HuH-7 (cell line): ENCODE measurements at places on chromosomes 11 and 22.

- no peak for DNase-seq
Measured at GRCh38 chr11:72283947-72284346, 40.0 kb upstream of the PHOX2A start.

- DNase-seq: peak; percentile 46
Measured at GRCh38 chr11:30046578-30046945, 29.7 kb upstream of the KCNA4 start.

- no peak for DNase-seq
Measured at GRCh38 chr11:101618709-101619108, 34.9 kb upstream of the TRPC6 start.

DNA sequence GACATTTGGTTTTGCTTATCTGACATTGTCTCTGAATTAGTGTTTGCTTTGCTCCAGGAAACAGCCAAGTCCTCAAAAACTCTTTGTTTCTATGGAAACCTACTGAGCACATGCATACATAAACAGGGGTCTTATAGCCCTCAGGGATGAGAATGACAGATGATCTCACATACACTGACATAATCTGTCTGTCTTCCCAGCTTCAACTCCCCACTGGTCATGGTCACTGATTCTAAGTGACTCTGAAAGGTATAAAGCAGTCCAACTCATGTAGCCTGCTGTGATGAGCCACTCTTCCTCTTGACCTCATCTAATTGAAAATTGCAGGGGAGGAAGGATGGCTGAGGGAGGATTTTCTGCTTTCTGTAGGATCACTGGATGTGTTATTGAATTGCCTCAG is 12.6 kb downstream of the ZNF143 start:
- no peak for DNase-seq

- no peak for DNase-seq
Measured at GRCh38 chr22:29095459-29095858, 22.6 kb downstream of the KREMEN1 start.

- no peak for DNase-seq
Measured at GRCh38 chr11:75426720-75427086, 6.3 kb downstream of the KLHL35 start.

GRCh38 chr11:9142732-9143131 is 51.3 kb upstream of the SCUBE2 start:
- no peak for DNase-seq

DNA sequence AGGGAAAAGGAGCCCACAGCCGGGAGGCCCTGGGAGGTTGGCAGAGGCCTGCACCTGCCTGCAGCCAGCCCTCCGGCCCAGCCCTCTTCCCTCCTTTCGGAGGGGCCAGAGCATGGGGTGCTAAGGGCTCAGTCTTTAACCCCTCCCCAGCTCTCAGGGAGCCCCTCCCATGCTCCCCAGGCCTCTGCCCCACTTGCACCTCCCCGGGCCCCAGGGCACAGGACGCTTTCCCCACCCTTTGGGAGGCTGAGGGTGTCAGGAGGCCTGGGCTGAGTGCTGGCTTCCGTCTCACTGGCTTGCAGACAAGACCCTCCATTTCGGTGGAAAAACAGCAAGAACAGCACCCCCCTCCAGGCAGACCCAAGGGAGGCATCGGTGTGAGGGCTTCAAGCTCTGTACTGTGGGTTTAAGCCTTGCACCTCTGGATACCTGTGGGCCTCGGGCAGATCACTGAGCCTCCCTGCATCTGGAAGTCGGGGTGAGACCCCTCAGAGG is 7.3 kb downstream of the ASCL2 start:
- no peak for DNase-seq

- no peak for DNase-seq
Measured at GRCh38 chr22:49181431-49181830, 646.2 kb downstream of the BRD1 start.

DNA sequence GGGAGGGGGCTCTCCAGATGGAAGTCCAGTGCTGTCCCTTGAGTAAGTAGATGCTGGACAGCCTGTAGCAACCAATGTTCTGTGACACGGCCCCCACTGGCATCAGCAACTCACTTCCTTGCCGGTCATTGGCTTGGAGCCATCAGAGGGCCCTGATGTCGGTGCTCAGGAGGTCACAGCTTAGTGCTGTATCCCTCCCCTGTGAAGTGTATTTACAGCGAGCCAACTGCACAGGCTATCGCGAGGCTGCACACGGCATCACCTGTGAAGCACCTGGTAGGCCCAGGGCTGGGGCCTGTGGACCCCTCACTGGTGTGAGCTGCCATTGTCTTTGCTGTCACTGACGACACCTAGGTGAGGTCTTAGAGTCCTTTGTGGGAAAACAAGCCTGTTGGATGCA is 13.4 kb upstream of the ACR start:
- DNase-seq: no peak

DNA sequence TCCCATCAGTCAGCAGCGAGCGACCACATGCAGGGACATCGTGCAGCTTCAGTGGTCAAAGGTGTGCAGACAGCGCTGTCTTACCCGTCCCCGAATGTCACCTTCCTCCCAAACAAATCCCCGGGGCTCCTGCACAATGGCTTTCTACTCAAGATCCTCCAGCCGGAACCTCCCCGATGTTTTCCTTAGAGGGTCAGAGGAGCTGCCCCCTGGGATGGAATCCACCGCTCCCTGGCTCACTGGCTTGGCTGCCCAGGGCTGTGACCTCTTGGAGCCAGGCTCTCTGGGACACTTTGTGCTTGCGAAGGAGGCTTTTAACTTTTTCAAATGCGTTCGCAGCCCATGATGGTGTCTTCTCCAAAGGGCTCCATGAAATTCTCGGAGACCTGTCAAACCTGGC is 17.3 kb upstream of the FGF19 start:
- DNase-seq: no peak

DNA sequence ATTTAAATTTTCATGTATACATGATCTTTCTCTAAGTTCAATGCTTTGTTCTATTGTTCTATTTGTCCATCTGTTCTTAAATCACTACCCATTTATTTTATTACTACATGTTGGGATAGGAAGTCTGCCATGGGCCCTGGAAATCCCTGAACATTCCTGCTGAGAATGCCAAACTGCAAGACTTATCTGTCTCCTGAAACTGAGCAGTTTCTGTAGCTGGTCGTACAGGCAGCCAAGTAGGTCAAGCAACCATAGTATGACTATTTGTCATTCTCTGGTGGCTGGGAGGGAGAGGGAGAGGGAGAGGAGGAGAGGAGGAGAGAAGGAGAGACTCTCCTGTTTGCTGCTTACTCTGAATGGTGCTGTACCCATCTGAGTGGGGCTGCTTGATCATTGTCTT is 82.8 kb upstream of the SNX19 start:
- DNase-seq: no peak

DNA sequence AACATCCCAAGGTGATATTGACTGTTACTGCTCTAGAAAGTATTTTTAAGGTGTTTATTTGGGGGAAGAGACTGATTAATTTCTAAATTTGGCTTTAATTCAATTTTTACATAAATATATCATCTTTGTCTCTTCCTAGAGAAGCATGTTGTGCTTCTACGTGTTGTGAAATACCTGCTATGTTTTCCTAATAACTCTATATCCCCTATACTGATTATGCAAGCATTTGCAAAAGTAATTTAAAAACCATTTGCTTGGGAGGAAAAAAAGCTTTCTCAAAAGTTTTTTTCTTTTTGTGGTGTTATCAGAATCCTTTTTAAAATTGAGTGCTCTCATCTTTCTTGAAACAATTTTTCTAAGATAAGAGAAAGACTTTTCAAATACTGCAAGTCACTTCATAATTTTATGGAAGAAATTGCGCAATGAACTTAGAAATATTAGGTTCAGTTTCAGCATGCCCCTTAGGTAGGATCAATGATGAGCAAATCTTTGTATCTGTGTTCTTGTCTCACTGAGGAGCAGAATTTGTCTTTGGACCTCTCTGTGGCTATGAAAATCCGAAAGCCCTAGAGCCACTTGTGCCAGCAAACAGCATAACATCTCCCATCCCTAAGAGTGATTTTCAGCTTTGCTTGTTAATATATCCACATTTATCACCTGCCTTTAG is 7.4 kb upstream of the BLID start:
- DNase-seq: no peak

DNA sequence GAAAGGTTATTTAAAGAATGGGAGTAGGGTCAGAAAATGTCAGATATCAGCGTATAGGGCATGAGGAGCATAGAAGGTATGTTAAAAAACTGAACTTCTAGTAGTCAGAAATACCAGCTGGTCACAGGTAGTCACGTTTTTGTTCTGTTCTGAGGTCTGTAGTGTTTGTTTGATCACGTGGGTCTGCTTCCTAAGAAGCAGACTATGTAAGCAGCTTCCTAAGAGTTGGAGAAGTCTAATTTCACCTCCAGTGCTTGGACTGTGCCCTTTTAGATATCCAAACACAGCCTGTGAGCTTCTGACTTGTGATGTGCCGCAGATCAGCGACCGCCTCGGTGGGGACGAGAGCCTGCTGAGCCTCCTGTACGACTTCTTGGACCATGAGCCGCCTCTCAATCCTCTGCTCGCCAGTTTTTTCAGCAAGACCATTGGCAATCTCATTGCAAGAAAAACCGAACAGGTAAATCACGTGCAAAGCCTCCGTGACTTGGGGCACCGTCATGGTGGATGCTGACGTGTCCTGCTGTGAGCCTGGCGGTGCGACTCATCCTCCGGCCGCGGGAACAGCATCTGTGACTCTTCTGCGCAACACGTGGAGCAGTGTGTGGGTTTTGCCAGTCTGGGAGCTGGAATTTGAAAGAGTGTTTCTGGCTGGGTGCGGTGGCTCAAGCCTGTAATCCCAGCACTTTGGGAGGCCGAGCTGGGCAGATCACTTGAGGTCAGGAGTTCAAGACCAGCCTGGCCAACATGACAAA is 63.5 kb downstream of the PPP6R2 start:
- DNase-seq: no peak

DNA sequence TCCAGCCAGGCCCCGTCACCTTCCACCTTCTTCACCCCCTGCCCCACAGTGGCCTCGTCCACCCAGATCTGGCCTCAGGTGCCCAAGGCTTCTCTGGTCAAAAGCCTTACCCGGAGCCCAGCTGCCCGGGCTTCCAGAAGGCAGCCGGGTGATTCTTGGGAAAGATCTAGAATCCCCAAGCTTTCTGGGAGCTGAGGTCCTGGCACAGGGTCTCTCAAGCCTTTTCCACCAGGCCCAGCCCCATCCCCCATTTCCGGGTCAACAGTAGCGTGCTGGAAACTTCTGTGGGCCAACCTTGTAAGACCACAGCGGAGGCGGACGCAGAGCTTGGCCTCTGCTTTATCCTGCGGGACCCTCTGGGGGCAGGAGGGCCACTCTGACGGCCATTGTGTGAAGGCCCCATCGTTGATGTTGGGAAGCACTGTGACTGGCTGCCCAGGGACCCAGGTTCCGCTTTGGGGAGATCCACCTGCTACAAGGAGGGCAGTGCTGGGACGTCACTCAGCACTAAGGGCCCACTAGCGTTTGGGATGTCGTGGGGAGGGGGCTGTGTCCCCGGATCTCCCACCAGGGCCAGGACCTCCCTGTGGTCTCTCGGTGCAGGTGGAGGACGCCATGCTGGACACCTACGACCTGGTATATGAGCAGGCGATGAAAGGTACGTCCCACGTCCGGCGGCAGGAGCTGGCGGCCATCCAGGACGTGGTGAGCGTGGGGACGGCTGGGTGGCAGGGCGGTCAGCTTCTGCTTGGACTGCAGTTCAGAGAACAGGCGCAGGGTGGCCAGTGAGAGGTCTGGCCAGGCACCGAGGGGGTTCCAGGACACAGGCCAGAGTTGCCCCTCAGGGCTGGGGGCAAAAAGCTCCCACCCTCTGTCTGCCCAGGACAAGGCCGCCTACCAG is 11.5 kb downstream of the TSPAN32 start:
- no peak for DNase-seq

- no peak for DNase-seq
Measured at GRCh38 chr11:72624496-72625201, 49.6 kb downstream of the PDE2A start.

- DNase-seq: no peak
Measured at GRCh38 chr11:46222490-46223251, 54.8 kb upstream of the CREB3L1 start.

DNA sequence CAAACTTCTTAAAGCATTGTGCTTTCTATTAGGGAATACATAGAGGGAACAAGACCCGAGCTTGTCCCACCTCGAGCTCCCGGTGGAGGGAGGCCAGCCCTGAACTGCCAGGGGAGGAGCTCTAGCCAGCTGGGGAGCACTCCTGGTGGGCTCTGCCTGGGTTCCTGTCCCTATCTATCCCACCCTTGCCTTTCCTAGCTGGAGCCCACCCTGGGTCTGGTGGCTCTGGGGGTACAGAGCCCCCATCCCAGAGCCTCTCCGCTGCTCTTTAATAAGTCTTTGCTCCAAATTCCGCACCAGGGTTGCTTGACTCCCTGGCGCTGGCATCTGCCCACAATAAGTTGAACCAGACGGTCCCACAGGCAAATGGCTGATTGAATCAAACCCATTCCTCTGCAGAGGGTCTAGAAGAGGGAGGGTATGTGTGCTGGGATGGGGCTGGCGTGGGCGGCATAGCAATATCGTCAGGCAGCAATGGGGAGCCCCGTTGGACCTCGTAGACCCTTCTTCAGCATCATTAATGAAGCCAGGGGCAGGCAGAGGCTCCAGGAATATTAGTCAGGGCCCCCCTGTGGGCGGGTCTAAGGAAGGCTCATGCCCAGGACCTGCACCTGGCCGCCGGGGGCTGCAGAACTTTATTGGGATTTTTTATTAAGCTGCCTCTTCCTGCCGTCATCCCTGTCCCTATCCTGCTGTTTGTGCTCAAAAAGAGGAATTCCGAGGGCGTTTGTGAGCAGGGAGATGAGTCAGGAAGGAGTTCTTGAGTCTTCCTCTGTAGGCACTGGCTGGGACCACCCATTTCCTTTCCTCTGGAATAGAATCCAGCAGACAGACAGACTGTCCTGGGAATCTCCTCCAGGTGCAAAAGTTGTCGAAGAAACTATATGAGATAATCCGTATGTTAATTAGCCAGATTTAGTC is 38.5 kb upstream of the RIC3 start:
- no peak for DNase-seq

GRCh38 chr11:5007561-5007960 is 12.9 kb downstream of the OR51L1 start:
- no peak for DNase-seq

GRCh38 chr11:66617155-66617834 is 865 bp downstream of the RBM14 start:
- DNase-seq: no peak

GRCh38 chr11:33178443-33179180 is 17.3 kb upstream of the CSTF3 start:
- no peak for DNase-seq

DNA sequence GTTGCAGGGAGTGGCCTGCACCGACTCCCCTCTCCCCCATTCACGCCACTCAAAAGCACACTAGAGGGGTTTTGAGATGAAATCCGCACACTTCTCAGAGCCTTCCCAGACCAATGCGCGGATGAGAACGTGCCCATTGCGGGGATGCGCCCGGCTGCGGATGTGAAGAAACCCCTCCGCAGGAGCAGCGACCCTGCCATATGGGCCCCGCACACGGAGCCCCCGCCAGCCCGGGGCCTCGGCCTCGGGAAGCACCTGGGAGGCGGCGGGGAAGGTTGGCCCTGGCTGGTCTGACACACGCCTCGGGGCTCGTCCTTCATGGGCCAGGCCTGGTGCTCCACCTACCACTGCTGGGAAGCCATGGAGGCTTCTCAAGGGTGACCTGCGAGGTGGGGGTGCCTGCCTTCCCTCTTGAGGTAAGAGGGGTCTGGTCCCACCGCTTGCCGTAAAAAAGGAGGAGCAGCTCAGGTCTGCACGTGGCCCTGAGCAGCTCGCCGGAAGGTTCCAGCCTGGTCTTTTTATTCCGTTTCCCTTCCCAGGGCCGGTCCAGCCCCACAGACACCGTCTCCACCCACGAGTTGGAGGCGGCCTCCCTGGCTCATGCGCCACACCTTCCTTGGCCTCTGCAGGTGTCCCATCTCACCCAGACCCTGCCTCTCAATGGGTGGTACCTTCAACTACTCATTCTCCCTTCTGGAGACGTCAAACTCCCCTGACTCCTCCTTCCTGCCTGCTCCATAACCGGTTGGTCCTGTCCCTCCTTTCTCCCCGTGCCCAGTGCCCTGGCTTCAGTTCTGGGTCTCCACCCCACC is 39.4 kb downstream of the TRMU start:
- DNase-seq: no peak
